ENCODE measurements at places on chromosomes 3 and 15.

GRCh38 chr3:123653221-123653682 lies 68.4 kb upstream of the HACD2 start:
- no peak for DNase-seq

DNA sequence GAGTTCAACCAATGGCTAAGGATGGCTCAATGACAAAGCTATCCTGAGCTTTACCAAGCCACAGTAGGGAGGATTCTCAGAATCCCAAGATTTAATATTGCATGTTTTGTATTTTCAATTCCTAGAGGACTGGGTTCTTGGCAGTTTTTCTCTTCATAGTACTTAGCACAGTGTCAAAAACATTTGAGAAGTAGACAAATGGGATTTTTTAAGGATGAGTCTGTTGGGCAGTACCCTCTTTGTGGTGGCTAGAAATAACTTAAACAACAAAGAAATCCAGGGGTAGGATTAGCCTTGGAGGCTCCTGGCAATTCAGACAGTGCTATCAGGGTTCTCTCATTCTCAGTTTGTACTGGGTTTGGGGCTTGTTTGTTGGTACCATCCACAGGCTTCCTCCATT lies 212.8 kb upstream of the RORA start:
- DNase-seq = no peak

- DNase-seq = no peak
Observed at GRCh38 chr3:134640378-134640777, 10.4 kb downstream of the KY start.

DNA sequence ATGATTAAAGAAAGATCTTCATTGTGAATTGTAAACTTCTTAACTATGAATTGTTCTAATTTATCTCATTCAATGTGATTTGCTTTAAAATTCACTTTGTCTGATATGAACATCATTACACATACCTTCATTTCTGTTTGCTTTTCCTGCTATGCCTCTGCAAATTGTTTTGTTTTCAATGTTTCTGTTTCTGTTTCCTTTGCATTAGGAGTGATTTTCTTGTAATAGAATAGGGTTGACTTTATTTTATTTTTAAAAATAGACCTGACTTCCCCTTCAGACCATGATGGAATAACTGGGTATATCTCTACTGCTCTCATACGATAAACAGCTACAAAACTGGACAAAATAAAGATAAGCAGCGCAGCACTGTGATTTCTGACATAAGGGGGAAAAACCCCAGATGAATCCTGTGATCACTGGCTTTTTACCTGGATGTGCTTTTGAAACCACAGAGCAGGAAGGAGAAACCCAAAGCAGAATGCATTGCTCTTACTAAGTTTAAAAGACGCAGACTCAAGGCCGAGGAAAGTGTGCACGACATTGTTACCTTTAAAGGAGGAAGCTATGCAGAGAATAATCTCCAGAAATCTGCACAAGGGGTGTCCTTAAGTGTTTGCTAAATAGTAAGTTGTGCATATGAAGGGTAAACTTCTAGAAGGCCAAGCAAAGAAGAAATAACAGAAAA lies 420.2 kb downstream of the TBC1D5 start:
- DNase-seq = no peak

DNA sequence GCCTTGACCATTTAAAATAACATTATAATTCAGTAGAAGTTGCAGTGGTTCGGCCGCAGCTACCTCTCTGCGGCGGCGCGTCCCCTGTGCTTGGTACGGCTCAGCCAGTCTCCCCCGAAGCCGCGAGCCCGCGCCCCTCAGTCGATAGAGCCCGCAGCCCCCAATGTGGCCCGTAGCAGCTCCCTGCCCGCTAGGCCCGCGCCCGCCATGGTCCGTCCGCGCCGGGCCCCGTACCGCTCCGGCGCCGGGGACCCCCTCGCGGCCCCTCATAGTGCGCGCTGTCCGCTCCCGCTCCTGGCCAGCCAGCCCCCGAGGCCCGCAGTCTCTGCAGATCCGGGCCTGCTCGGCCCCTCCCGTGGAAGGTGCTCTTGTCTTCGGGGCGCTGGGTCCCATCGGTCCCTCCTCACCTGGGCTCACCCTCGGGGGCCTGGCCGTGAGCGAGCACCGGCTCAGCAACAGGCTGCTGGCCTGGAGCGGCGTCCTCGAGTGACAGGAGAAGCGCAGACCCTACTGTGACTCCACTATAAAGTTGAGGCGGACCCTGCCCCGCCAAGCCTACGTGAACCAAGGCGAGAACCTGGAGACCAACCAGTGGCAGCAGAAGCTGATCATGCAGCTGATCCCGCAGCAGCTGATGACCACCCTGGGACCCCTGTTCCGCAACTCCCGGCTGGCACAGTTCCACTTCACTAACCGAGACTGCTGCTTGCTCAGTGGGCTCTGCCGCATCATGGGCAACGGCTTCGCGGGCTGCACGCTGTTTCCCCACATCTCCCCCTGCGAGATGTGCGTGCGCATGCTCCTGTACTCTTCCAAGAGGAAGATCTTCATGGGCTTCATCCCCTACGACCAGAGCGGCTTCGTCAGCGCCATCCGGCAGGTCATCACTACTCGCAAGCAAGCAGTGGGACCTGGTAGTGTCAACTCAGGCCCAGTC lies 21.8 kb upstream of the GPR156 start:
- no peak for DNase-seq

DNA sequence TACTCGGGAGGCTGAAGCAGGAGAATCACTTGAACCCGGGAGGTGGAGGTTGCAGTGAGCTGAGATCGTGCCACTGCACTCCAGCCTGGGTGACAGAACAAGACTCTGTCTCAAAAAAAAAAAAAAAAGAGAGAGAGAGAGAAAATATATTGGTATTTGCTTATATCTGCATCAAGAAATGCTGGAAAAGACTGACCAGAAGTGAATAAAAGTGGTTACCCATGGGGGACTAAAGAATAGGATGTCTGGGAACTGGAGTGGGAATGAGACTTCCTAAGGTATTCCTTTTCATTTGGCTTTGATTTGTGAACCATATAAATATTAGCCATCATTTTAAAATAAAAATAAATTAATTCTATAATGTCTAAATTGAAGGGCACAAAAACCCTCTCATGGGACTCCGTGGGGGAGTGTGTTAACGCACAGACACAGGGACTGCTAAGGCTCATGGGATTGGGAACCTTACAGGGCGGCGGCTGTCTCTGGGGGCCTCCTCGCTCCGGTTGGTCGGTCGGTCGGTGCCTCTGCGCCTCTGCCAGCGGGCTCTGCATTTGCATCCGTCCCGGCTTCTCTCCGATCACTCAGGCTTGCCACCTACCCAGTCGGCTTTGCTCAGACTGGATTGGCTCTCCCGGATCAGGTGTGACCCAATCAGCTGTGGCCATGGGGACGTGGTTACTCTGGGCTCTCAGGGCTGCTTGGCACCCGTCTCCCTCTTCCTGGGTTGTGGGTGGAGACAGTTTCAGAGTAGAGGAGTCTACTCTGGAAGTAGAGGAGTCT lies 12.7 kb upstream of the TSPAN3 start:
- DNase-seq = peak; percentile 63

DNA sequence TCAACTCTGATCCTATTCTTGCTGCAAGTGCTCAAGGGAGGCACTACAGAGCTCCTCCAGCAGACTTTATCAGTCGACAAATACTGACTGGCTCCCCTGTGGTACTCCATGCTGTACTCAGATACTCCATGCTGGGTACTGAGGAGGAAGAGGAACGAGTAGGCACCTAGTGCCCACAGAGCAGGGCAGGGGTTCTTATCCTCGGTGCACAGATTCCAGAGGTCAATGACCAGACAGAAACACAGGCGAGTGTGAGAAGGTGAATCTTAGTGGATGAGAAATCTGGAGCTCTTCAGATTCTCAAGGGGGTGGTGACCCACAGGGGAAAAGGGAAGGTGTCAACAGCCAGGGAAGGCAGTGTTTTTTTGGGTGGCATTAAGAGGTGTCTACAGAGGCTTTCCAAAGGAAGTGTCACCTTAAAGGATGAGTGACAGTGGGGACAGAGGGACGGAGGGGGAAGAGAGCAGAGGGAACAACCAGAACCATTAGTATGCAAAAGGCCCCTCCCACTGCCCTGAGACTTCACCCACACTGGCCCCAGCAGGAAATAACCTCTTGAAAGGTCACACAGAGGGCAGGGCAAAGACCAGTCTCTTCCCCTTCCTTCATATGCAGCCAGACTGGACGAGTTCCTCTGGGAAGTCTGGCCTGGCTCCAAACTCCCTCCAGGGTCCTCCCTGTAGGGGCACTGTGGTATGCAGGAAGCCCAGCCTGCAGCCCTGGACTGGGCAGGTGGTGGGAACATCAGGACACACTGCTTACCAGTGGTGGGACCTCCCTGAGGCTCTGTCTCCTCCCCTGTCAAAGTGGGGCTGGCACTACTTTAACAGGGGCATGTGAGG lies 27.5 kb downstream of the CCDC12 start:
- peak; percentile 34 for DNase-seq

DNA sequence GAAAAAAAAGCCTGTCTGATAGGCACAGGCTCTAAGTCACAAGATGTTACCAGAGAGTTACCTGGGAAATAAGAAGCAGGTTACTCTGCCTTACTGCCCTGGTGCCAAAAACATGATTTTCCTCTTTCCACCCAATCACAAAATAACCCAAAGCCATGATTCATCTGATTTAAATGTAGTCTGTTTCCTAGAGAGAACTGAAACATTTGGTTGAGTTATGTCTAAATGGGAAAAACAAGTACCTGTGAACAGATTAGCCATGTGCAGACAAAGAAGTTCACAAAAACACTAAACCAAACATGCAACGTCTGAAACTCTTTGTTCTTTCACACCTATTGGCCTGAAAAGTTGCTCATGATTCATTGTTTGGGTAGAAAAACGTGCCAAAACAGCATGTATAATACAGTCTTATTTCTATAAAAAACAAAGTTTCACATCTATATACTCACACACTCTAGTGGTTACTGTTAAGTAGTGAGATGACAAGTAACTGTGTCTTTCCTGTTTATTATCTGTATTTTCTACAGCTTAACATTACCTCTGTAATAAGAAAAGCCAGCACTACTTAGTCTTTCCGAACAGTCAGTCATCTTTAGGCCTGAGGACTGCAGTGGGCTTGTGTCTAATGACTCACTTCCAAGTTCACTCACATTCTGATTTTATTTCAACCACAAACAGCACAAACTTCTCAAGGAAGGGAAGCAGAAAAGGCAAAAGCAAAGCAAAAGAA lies 30.2 kb downstream of the FAM174B start:
- peak; percentile 55 for DNase-seq

DNA sequence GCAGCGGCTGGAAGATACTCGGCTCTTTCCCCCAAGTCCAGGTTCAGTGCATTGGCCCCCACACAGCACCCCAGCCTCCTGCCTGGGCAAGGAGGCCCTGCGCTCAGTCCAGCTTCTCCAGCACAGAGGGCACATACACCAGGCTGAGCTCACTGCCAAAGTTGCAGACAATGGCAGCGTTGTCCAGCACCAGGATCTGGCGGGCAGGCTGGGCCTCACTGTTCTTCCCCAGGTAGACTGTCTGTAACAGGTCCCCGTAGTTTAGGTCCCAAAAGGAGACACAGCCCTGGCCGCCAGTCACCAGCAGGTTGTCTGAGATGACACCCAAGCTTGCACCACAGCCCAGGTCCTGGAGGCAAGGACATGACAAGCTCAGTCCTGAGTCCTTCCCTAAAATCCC lies 32.9 kb downstream of the PTPN23 start:
- DNase-seq = no peak

GRCh38 chr3:61620073-61620472 lies 58.7 kb downstream of the PTPRG start:
- DNase-seq = no peak

GRCh38 chr15:57540211-57540610 lies 51.5 kb upstream of the MYZAP start:
- DNase-seq = no peak

- DNase-seq = no peak
Observed at GRCh38 chr3:8734137-8734878, 706 bp downstream of the CAV3 start.

- DNase-seq = no peak
Observed at GRCh38 chr15:78055919-78056713, 21.4 kb downstream of the TBC1D2B start.

DNA sequence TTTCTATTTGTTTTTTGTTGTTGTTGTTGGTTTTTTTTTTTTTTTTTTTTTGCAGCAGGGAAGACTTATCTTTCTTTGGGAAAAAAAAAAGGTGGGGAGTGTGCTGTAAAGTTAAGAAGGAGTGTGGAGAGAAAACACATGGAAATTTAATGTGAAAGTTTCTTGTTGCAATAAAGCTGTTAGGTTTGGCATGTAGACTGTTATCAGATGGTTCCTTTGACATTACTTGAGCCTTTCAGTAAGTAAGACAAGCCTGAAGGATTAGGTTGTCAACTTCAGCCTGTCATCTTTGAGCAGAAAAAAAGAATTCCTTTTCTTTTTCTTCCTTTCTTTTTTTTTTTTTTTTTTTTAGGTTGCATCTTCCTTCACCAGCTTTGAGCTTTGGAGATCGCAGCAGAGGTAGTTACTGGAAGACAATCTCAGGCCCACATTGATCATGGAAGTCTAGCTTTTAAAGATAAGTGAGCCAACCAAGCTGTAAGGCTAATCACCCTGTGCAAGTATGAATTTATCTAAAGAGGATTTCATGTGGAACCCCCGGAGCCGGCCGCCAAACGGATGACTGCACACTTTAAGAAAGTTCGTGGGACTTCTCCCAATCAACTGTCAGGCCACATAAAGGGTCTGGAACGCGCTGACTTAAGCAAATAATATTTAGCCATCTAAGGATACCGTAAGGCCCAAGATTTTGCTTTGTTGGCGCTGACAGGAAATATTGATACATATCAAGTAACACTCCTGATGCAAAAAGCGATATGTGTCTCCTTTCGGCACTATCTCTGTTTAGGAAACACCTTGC lies 1040.1 kb upstream of the NR2F2 start:
- DNase-seq = no peak

DNA sequence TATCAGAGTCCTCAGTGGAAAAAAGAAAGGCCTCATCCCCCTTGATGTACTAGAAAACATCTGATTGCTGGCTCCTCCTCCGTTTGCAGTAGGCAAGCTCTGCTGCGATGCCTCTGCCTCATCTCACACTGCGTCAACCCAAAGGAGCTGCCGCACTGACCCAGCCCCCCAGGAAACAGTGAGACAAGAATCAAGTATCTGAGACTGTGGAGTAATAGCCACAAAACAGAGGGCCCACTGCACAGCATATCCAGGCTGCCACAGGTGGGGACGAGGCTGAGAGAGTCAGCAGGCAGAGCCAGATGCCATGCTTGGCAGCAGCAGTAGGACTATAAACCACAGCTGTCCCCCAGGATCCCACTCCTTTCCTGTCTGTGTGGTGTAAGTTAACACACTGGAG lies 165.9 kb downstream of the STAC start:
- no peak for DNase-seq

- DNase-seq = no peak
Observed at GRCh38 chr3:135739779-135740178, 225.7 kb upstream of the PPP2R3A start.

GRCh38 chr3:140920029-140920428 lies 21.6 kb upstream of the SLC25A36 start:
- DNase-seq = no peak

DNA sequence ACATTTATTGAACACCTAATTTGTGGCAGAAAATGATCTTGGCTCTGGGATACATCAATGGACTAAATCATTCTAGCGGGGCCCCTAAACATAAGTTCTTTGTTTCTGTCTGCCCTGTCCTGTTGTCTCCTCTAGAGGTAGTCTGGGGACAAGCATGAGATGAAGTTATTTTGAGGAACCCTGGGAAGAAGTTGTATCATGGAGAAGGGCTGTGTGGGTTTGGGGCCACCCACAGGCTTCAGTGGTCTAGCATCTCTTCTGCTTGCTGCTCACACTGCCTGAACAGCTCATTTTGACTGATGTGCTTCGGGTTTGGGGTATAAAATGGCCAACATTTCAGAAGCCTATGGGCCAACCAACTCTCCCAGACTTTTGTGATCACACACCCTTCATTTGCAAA lies 50.3 kb upstream of the OSBPL11 start:
- no peak for DNase-seq
